ENCODE measurements at places on chromosomes 2 and 18. TPM values are rescaled to one million over a fixed set of nuclear protein-coding genes. Genes with fewer than 3 reads are reported as not detected.
A peak's percentile ranks its signal among the peaks of the same experiment; 100 is the strongest.

The GLI2 gene
- not detected for total RNA-seq

The CSRNP3 gene
- total RNA-seq, result not detected

The PJVK gene
- total RNA-seq, result 1.9 TPM

The SNED1 gene
- 3.5 TPM for total RNA-seq

The AQP12A gene
- not detected for total RNA-seq

The NT5C1B gene
- total RNA-seq, result not detected

GRCh38 chr2:11446733-11447248 is 19.2 kb downstream of the E2F6 start:
- peak; percentile 8 for DNase-seq

DNA sequence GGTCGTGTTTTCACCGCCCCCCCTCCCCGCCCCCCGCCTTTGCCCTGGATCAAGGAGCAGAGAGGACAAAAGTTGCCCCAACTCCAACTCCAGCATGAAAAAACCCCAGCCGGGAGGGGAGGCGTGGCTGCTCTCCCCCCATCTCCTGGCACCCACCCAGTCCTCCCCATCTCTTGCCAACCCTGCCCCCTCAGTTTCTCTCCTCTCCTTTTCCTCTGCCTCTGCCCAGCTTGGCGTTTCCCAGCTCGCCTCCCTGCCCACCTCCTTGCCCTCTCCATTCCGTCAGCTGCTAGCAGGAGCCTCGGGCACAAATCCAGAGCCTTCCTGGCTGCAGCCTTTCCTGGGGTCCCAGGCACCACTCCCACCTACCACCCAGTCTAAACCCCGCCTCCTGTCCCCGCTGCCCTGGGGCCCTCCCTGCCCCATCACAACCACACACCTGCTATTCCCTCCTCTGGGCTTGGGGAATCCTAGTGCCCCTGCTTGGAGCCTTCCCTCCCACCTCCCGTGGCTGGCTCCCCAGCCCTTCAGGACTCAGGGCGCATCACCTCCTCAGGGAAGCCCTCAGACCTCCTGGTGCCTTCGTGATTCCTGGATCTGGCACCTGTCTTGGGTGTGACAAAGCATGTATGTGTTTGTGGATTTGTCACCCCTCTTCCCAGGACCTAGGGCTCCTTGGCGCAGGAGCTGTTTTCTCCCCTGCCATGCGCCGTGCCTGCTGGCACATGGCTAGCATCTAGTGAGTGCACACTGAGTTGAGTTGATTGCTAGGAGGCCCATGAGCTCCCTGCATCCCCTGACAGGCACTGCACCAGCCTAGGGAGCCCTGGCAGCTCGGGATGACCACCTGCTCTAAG is 209.1 kb downstream of the TFCP2L1 start:
- DNase-seq, result no peak

GRCh38 chr18:61921621-61922235 is 28.9 kb upstream of the RNF152 start:
- no peak for DNase-seq

DNA sequence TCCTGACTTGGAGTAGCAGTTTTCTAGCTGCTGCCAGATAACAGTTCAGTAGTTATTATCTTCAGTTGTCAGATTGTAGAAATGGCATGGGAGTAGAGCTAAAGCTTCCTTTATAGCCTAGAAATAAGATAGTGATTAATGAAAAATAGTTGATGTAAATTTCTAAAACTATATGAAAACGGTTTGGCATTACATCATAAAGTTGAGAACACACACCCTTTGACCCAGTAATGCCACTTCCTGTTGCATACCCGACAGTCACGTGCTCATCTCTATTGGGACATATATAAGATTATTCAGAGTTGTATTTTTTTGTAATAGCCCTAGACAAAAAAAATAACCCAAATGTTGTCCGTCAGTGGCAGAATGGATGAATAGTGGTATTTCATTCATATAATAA is 39.4 kb upstream of the ASB1 start:
- DNase-seq, result no peak

DNA sequence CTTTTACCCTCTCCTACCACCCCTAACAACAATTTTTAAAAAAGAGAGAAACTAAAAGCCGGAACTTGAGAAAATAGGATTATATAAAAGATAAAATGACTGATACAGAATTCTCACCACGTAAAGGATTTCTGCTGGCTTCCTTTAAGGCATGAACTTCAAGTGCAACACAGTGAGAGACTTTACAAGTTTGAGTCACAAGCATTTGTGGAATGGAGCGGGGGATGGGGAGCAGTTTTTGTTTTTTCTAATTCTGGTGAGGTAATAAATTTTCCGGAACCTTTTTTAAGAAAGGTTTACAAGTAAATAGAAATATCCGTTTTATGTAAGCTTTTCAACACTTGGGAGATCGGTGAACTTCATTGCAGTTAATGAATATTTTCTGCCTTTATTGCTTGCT is 1.8 kb upstream of the CDH2 start:
- DNase-seq, result no peak

DNA sequence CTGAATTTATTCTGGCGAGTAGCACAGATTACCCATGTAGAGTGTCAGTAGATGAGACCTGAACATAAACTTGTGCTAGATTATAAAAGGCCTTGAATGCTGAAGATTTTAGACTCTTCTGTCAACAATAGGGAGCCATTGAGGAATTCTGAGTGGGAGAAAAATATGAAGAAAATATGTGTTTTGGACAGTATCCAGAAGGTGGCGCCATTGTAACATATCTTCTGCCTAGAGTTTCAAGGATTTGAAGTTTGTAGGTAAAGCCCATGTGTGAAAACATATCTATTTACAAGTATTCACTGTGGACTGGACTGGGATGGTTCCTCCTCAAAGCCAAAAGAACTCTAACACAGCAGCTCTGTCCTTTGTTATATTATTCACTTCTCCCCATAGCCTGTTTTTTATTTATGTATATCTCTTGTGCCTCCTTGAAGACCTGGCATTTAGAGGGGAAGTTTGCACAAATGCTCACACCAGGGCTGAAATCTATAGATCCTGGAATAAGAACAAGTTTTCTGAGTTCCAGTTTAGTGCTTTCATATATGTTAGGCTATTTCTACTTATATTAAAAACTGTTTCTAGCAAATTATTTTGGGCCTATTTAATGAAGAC is 124.9 kb downstream of the RDH14 start:
- peak; percentile 0 for DNase-seq

DNA sequence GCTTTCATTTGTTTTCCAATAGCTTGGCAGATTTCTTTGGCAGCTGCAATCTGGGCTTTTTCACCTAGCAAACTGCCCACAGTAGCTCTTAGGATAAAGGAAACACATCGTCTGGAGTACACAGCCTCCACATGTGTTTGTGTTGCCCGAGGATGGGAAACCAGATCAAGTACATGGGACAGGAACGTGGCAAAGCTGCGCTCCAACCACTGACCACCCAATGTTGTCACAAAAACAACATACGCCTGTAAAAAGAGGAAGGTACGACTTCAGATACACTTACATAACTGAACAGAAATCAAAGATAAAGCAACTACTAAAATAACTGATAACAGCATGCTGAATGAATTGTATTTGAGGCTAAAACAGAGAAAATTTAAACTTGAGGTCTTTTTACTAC is 15.5 kb downstream of the HEATR5B start:
- no peak for DNase-seq

- no peak for DNase-seq
These were observed 174.4 kb downstream of the ICOS start for GRCh38 chr2:204110751-204111516.

DNA sequence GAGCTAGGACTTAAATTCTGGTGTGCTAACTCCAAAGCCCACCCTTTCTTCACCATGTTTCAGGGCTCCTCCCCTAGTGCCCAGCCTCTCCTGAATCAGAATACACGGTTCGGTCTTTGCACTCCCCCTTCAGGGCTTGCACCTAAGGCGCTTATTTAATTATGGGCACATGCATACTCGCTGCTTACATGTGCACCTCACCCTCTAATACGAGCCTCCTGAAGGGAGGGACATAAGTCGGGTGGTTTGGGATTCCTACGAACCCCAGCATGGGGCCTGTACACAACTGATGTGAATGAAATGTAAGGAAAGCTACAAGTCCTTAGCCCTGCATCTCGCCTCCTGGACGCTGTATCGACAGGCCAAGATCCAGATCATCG is 435 bp downstream of the IFT172 start:
- DNase-seq, result no peak

All from CD8-positive, alpha-beta memory T cell (primary cell).